Endothelial cell of umbilical vein (primary cell): ENCODE measurements at places on chromosomes 4 and X. TPM values are rescaled to one million over a fixed set of nuclear protein-coding genes. Genes with fewer than 3 reads are reported as not detected.

Gene TCEAL7
- 8.2 and 10.5 TPM in 2 replicates for total RNA-seq

Gene ETDB
- not detected in 2 replicates for total RNA-seq

Gene UGT2B15
- total RNA-seq: not detected in 2 replicates

Gene TXLNG
- total RNA-seq: 7.3 and 7.6 TPM in 2 replicates

Gene ABCG2
- 5.0 and 6.4 TPM in 2 replicates for total RNA-seq

Gene LRPAP1
- 152 and 170 TPM in 2 replicates for total RNA-seq

Gene BEX2
- total RNA-seq: 0.88 and 1.4 TPM in 2 replicates
